ENCODE measurements at places on chromosomes 6 and 20.

DNA sequence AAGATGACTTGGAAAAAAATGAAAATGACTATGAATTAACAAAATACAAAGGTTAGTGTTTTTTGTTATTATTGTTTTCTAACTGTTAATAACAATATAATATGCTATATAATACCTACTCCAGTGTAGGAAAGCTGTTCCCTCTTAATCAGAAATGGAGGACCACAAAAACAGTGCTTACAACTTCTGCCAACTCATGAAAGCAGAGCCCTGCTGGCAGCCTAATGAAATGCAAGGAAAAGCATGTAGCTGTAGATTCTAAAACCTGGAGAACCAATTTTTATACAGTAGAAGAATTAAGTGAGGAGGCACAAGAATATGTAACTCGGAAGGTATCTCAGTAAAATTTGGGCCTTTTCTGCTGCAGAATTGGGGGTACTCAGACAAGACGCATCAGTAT, 29.4 kb downstream of the PHIP start:
- peak; percentile 51 for DNase-seq

GRCh38 chr6:130975325-130975724, 87.7 kb downstream of the EPB41L2 start:
- no peak for DNase-seq

- no peak for DNase-seq
Observed at GRCh38 chr6:158002951-158003853, 21.5 kb downstream of the SYNJ2 start.

- DNase-seq: no peak
Observed at GRCh38 chr6:134626589-134626988, 308.7 kb upstream of the SGK1 start.

GRCh38 chr6:170160031-170160627, 130.7 kb downstream of the DLL1 start:
- DNase-seq: no peak

- DNase-seq: no peak
Observed at GRCh38 chr6:105034470-105034869, 77.6 kb downstream of the LIN28B start.

DNA sequence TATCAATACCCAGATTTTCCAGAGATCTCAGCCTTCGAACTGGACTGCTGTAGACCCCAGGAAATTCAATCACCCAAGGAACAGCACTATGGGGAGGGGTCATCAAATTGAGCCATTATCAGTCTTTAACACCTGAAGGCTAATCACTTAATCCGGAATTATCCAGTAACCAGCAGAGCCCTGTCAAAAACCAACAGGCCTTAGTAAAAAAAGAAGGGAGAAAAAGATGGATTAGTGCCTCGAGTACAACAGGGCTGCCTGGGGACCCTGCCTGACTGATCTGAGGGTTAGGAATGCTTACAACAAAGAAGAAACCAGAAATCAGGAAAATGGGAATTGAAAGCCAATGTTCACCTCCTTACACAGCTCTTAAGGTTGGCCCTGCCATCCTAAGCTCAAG, 7.6 kb downstream of the RRAGD start:
- no peak for DNase-seq

GRCh38 chr6:32517654-32518445, 12.2 kb downstream of the HLA-DRB5 start:
- DNase-seq: no peak

GRCh38 chr6:152204591-152204990, 397.1 kb downstream of the ESR1 start:
- DNase-seq: no peak

GRCh38 chr20:16501301-16501700, 71.9 kb downstream of the KIF16B start:
- DNase-seq: no peak

DNA sequence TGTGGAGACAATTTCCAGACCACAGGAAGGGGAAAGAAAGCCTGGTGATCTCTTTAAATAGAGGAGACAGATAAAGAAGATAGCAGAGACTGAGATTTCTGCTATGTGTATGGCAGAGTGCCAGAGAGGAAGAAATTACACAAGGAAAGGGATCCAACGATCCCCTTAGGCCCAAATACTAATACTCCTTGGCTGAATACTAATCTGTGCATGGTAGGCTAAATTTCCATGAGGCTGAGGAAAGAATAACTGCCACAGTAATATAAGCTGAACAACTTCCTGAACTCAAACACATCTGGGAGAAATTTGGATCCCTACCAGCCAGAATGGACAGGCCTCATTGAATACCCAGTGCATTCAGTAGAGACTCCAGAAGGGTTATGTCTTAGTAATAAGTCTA, 83.3 kb upstream of the TNFAIP3 start:
- no peak for DNase-seq

DNA sequence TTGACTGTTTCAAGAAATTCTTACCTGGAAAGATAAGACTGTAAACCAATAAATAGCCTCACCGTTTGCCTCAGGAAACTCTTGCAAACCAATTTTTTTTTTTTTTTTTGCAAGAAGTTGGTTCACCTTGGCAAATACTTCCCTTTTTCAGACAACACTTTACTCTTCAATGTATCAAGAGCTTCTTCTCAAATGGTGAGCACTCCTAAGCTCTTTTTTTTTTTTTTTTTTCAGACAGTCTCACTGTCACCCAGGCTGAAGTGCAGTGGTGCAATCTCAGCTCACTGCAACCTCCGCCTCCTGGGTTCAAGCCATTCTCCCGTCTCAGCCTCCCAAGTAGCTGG, 22.7 kb upstream of the SNTA1 start:
- DNase-seq: no peak

DNA sequence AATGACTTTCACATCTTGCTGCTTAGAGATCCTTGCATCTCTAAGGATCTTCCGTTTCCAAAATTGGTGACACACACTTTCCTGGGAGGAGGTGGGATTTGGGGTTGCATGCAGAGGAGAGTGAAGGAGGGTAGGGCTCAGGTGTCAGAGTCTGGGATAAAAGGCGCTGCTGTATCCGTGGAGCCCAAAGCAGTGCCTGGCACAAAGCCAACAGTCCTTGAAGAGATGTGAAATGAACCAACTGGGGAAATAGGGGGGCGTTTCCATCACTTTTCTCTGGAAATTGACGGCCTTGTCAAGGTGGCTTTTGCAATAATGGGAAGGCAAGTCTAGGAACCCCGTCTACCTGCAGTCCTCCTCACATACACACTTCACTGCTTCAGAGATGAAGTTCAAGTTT, 59.5 kb upstream of the NELFCD start:
- no peak for DNase-seq

GRCh38 chr6:89139509-89140346, 6.1 kb upstream of the PM20D2 start:
- no peak for DNase-seq

DNA sequence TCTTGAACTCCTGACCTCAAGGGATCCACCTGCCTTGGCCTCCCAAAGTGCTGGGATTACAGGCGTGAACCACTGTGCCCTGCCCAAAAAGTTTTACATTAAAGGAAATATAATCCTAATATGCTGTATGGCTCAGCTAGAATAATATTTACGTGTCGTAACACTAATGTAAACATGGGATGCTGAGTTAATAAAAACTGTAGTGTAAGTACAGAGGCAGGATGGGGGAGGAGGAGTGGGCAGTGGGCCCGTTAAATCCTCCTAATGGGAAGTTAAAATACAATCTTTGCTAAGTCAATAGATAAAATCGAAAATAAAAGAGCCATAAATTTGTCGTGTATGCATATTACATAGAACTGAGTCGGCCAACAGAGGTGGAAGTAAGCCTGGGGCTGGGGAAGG, 12.1 kb upstream of the IP6K3 start:
- DNase-seq: no peak

DNA sequence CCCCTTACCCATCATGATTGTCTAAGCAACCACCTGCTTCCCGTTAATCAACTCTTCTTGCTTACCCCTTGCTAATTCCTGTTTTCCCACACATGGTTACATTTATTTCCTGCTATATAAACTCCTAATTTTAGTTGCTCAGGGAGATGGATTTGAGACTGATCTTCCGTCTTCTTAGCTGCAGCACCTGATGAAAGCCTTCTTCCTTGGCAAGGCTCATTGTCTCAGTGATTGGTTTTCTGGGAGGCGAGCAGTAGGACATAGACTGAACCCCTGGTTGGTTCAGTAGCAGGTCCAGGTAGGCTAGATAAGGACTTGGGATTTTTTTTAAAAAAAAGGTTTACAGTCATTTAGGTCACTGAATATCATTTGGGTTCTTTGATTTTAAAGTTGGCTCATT, 50.4 kb downstream of the PRND start:
- no peak for DNase-seq

DNA sequence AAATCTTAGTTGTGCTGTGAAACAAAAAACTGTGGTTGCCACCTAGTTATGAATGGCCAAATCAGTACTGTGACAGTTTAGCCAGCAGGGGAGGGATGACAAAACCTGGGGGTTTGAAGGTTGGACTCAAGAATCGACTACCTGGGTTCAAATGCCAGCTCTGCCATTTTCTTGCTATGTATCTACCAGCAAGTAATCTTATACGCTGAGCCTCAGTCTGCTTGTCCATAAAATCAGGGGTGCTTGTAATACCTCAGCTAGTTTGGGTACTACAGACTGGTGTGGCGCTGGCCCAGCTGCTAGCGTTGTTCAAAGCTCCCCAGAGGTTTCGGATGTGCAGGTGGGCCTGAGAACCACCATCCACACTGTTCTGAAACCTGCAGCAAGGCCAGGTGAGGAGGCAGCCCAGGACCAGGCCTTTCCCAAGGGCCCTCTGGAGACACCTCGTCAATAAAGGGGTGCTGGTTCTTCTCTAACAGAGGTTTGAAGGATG, 40.4 kb downstream of the TRAM2 start:
- DNase-seq: no peak

DNA sequence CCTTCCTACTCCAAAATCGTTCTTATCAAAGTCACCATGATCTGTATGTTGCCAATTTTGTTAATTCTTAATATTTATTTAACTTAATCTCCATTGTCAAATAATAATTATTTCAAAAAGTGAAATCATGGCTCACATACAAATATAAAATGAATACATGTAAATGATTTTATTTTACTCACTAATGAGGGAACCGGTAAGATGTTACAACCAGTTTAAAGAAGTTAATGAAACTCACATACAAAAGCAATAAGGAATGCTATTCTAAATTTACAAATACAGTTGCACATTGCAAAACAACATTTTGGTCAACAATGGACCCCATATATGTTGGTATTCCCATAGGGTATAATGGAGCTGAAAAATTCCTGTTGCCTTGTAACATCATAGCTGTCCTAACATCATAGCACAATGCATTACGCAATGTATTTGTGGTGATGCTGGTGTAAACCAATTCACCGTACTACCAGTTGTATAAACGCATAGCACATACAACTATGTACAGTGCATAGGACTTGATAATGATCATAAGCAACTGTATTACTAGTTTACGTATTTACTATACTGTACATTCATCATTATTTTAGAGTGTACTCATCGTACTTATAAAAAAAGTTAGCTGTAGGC, 6.5 kb upstream of the SLC22A16 start:
- DNase-seq: no peak

DNA sequence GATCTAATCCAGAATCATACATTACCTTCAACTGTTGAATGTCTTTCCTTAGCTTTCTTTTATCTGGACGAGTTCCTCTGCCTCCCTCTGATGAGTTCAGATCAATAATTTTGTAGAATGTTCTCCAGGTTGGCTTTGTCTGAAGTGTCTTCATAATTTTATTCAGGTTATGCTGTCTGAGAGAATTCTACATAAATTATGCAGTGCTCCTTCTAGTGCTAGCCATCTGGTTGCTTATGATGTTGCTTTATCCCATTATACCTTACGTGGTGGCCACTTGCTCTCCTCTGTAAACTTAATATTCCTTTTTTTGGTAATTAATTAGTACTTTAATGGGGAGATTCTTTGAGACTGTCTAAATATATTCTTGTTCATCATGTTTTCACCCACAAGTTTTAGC, 67.7 kb upstream of the PTCHD4 start:
- no peak for DNase-seq

- no peak for DNase-seq
Observed at GRCh38 chr6:35282472-35282871, 15.1 kb upstream of the DEF6 start.

DNA sequence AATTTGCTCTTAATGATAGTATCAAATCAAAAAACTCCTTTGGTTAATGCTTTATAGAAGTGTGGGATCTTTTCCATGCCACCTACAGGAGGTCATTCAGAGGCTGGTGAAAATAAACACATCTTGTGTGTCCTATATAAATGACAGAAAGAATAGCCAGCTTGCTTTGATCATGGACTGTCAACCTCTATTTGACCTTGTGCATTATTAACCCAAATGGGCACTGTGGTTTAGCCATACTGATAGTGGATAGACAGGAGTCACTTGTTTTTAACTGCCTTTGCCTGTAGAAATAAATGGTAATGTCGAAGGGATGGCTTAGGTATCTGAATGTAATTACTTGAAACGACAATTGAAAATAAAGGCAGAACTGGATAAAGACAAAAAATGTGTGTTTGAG, 123.8 kb downstream of the CDKAL1 start:
- DNase-seq: no peak

GRCh38 chr6:90124874-90125510, 171.7 kb downstream of the BACH2 start:
- no peak for DNase-seq

DNA sequence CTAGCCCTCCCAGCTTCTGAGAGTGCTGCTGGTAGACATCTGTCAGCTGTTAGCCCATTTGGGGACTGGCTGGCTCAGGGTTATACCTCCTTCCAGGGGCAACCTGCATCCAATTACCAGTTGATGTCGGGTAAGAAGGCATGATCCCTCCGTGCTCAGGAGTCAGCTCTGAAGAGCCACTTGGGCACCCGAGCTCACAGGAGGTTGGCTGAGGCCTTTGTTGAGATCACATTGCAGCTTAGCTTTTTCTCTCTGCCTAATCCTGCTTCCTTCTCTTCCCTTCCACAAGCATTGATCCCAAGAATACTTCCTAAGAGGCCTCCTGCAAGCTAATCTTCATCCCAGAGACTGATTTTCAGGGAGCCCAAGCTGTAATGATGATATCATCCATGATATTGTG, 35.5 kb downstream of the SCP2D1 start:
- DNase-seq: no peak

- DNase-seq: no peak
Observed at GRCh38 chr6:49743429-49743828, 759 bp downstream of the CRISP3 start.

DNA sequence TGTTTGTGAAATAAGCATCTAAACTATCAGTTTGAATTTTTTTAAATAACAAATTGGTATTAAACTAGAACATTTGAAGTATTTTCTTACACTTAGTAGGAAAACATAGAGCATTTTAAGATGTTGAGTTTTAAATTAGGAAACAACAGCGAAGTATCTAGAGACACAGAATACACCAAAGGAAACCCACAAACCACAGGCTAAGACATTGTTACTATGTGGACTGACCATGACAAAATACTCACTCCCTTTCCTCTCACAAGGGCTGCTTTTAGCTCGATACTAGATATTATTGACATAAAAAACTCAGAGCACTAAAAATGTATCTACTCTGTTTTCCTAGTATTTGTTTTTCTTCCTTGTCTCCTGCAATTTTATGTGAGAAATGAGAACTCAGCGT, 266.0 kb upstream of the CITED2 start:
- DNase-seq: peak; percentile 99

- no peak for DNase-seq
Observed at GRCh38 chr6:3939964-3940363, 90.8 kb downstream of the FAM50B start.

Measured in AML-193 (cell line).